ENCODE measurements at places on chromosomes 2 and 18. TPM values are rescaled to one million over a fixed set of nuclear protein-coding genes. Genes with fewer than 3 reads are reported as not detected.
A peak's percentile ranks its signal among the peaks of the same experiment; 100 is the strongest.

ANKRD30BL gene
- total RNA-seq, result not detected

CRYBA2 gene
- not detected for total RNA-seq

TTR gene
- not detected for total RNA-seq

PSMA8 gene
- not detected for total RNA-seq

- peak overlapping the region; percentile 99 for H3K27ac ChIP-seq
- H3K27me3 ChIP-seq, result no peaks in the 10 kb centered on the region
- H3K4me3 ChIP-seq, result peak overlapping the region; percentile 38
- peaks cover 16% of the 10 kb centered on the region for H3K36me3 ChIP-seq
- peaks cover 96% of the 10 kb centered on the region for H3K4me1 ChIP-seq
These were observed 6.7 kb downstream of the TMBIM1 start for GRCh38 chr2:218285604-218286003.

GRCh38 chr2:108278631-108279030, 10.1 kb upstream of the SULT1C2 start:
- no peaks in the 10 kb centered on the region for H3K27me3 ChIP-seq
- no peak overlapping the region for H3K4me3 ChIP-seq
- no peaks in the 10 kb centered on the region for H3K36me3 ChIP-seq
- DNase-seq, result no peak
- H3K4me1 ChIP-seq, result no peaks in the 10 kb centered on the region

DNA sequence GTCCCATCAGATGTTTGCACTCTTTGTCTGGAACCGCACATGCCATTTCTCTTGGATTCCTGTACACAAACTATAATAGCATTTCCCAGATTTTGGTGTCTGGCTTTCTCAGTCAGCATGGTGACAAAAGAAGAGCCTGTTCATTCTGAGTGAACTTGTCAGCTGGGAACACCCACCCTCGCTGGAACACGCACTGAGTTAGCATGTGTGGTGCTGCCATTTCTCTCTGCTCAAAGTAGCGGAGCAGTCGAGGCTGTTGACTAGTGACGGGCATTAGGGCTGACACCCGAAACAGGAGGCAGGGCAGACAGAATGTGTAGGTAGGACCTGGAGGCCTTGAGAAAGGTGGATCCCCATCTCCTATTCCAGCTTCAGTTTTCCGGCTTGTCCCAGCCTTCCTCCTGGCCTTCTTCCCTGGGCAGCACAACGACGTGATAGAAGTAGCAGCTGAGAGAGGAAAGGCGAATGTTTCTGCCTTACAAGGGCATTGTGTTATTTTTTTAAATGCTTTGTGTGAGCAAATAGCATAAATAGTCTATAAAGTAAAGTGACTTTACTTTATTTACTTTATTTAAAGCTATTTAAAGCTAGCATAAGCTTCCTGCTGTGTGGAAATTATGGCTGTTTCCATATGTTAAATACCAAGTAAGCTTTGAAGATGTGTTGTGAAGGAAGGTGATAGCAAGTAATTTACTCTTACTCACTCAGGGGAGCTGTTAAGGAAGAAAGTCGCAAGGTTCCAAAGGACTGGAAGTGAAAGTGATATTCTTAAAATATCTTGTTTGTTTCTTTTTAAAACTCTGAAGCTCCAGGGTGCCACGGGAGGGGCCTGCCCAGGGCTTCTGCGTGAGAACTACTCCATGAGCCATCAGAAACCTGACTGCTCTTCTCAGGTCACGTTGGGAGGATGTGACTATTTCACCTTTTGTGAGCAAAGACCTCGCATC, 272.6 kb downstream of the NEDD4L start:
- H3K36me3 ChIP-seq, result no peaks in the 10 kb centered on the region
- no peak for DNase-seq
- H3K27ac ChIP-seq, result peak overlapping the region; percentile 80
- H3K4me1 ChIP-seq, result peaks cover 48% of the 10 kb centered on the region

- no peak overlapping the region for H3K27ac ChIP-seq
- no peaks in the 10 kb centered on the region for H3K36me3 ChIP-seq
- H3K4me1 ChIP-seq, result no peaks in the 10 kb centered on the region
- DNase-seq, result no peak
These were observed 13.2 kb downstream of the ANO7 start for GRCh38 chr2:241201445-241202267.

DNA sequence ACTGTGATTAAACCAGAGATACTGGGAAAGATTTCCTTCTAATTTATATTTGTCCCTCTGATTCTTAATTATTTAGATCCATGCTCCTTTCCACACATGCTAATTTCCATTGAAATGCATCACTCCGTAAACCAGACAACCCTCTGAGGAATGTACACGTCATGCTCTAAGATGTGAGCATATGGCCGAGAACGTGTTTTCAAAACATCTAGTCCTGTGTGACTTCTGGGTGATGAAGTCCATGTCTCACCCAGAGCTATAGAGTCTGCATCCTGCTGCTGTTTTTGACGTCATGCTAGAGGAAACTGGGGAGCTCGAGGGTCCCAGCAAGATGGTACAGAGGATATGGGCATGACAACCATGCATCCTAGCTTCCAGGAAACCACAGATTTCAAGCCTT, 53.6 kb downstream of the CAPN13 start:
- no peaks in the 10 kb centered on the region for H3K4me1 ChIP-seq
- no peak overlapping the region for H3K4me3 ChIP-seq
- no peaks in the 10 kb centered on the region for H3K27me3 ChIP-seq

GRCh38 chr2:15826273-15826717, 114.1 kb upstream of the MYCN start:
- no peak for DNase-seq
- no peaks in the 10 kb centered on the region for H3K36me3 ChIP-seq
- no peaks in the 10 kb centered on the region for H3K4me1 ChIP-seq
- H3K27me3 ChIP-seq, result no peaks in the 10 kb centered on the region
- H3K27ac ChIP-seq, result no peak overlapping the region

DNA sequence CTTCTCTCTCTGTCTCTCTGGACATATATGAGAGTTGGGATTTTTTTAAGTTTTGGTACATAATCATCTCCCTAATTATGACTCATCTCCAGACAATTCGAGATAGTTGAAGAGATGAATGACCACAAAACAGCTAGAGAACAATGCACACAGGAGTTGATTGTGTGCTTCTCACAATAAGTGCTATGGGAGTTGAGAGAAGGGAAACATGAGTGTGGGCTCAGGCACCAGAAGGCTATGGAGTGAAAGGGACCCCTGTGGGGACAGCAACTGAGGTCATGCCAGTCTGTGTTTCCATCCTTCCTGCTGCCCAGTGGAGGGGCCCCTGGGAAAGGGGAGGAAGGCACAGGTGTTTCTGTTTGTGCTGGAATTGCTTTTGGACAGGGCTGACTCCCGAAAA, 6.5 kb upstream of the YWHAQ start:
- no peak overlapping the region for H3K4me3 ChIP-seq
- DNase-seq, result no peak
- H3K4me1 ChIP-seq, result peaks cover 13% of the 10 kb centered on the region
- H3K36me3 ChIP-seq, result no peaks in the 10 kb centered on the region
- H3K27ac ChIP-seq, result no peak overlapping the region
- H3K27me3 ChIP-seq, result no peaks in the 10 kb centered on the region

- H3K36me3 ChIP-seq, result no peaks in the 10 kb centered on the region
- no peak overlapping the region for H3K4me3 ChIP-seq
- no peak for DNase-seq
These were observed 111.5 kb downstream of the MCFD2 start for GRCh38 chr2:46803911-46804670.

DNA sequence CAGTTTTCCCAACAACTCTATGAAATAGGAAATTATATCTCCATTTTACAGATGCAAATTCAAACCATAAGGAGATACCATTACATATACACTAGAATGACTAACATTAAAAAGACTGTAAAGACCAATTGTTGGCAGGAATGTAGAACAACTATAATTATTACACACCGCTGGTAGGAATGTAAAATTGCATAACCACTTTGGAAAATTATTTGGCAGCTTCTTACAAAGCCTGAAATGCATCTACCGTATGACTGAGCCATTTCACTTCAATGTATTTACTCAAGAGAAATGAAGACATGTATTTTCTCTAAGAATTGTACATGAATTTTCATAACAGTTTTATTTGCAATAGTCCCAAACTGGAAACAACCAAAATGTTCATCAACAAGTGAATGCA, 189.1 kb upstream of the BCL2L11 start:
- H3K27me3 ChIP-seq, result no peaks in the 10 kb centered on the region
- H3K4me1 ChIP-seq, result peaks cover 3% of the 10 kb centered on the region
- H3K27ac ChIP-seq, result no peak overlapping the region
- H3K4me3 ChIP-seq, result no peak overlapping the region

DNA sequence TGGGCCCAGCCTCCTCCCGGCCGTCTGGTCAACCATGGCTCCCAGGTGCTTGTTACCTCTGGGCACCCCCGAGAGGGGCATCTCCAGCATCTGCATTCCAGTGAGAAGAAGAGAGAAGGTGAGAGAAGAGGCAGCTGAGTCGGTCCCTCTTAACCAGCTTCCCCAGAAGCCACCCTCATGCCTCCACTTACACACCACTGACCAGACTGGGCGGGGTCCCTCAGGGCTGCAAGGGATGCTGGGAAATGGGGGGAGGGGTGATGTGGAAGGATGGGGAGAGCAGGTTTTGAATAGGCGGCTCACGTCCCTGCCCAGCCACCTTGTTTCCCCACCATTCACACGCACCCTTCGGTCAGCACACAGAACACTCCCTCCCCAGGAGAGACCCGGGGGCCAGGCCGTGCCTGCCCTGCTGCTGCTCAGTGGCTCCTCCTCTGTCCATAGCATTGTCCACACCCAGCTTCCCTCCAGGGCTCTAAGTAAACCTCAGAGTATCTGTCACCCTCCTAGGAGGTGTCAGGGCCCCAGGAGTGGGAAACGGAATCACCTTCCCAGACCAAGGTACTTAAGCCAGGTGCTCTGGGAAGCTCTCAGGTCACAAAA, 34.7 kb downstream of the GBX2 start:
- H3K36me3 ChIP-seq, result no peaks in the 10 kb centered on the region
- no peaks in the 10 kb centered on the region for H3K27me3 ChIP-seq
- no peaks in the 10 kb centered on the region for H3K4me1 ChIP-seq
- DNase-seq, result no peak

GRCh38 chr18:21777814-21778213, 37.2 kb downstream of the MIB1 start:
- no peak overlapping the region for H3K4me3 ChIP-seq
- no peaks in the 10 kb centered on the region for H3K4me1 ChIP-seq
- no peaks in the 10 kb centered on the region for H3K36me3 ChIP-seq
- H3K27me3 ChIP-seq, result no peaks in the 10 kb centered on the region
- DNase-seq, result no peak
- no peak overlapping the region for H3K27ac ChIP-seq

DNA sequence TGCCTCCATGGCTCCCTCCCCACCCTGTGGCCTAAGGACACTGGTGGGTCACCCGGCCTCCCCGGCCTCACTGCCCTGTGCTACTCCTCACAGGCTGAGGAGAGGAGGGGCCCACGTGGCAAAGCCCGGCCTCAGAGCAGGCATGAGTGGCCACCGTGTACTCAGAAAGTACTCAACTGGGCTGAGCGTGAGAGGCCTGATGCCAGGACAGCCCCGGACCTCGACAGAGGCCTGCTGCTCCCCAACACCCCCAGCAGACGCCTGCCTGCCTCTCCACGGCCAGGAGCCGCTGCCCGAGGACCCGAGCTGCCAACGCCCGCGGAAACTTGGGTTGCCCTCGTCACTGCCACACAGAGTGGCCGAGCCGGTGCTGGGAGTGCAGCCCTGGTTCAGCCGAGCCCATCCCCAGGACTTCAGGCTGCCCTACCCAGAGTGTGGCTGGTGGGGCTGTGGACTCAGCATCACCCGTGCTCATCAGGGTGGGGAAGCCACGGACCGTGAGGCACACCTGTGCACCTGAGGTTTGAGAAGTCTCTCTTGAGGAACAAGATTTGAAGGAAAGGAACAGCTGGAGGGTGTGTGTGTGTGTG, 59.3 kb downstream of the CENPO start:
- H3K27ac ChIP-seq, result peak overlapping the region; percentile 15
- no peaks in the 10 kb centered on the region for H3K27me3 ChIP-seq
- H3K4me3 ChIP-seq, result no peak overlapping the region
- no peaks in the 10 kb centered on the region for H3K4me1 ChIP-seq
- no peaks in the 10 kb centered on the region for H3K36me3 ChIP-seq

DNA sequence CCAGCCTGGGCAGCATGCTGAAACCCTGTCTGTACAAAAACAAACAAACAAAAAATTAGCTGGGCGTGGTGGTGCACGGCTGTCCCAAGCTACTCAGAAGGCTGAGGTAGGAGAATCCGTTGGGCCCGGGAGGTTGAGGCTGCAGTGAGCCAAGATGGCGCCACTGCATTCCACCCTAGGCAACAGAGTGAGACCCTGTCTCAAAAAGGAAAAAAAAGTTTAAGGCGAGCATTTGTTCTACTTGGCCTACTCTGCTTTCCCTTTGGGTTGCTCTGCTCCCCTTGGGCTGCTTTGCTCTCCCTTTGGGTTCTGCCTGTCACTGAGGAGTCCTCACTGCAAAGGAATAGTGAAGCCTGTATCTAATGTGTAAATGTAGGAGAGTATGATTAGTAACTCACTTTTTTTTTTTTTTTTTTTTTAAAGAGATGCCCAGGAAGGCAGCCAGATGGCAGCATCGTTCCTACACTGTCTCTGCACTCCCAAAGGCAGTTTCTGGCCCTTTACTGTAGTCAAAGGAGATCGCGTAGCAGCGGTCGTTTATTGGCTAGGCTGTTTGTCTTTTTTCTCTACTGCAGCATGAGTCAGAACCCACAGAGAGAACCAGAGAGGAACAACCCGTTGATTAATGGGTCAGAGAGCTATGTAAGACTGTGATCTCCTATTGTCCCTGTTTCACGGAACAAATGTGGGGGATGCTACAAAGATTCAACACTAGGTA, 118.3 kb upstream of the CWC22 start:
- no peak for DNase-seq
- H3K36me3 ChIP-seq, result no peaks in the 10 kb centered on the region
- no peak overlapping the region for H3K27ac ChIP-seq
- H3K27me3 ChIP-seq, result no peaks in the 10 kb centered on the region
- H3K4me3 ChIP-seq, result no peak overlapping the region
- no peaks in the 10 kb centered on the region for H3K4me1 ChIP-seq

GRCh38 chr2:224101820-224102630, 62.9 kb upstream of the SERPINE2 start:
- no peak overlapping the region for H3K4me3 ChIP-seq
- H3K36me3 ChIP-seq, result no peaks in the 10 kb centered on the region
- no peaks in the 10 kb centered on the region for H3K27me3 ChIP-seq

DNA sequence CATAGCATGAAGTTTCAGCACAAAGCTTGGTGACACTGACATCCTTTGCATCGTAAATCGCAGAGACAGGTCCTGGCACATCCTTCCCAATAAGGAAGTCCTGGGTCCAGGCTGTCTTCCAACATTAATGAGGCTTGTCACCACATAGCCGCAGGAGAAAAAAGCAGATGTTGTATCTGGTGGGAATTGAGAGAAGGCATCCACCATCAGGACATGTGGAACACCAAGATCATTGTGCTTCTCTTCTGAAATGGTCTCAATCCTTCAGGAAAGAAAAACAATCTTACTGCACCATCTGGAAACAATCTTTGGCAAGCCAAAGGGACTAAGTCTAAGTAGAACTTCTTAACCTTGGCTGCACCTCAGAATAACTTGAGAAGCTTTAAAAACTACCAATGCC, 119.0 kb upstream of the ARHGAP28 start:
- no peaks in the 10 kb centered on the region for H3K36me3 ChIP-seq
- no peaks in the 10 kb centered on the region for H3K27me3 ChIP-seq
- no peak overlapping the region for H3K4me3 ChIP-seq
- no peak for DNase-seq

Measured in upper lobe of left lung (tissue), 6 donors.